ENCODE measurements at places on chromosomes 7 and 10.

DNA sequence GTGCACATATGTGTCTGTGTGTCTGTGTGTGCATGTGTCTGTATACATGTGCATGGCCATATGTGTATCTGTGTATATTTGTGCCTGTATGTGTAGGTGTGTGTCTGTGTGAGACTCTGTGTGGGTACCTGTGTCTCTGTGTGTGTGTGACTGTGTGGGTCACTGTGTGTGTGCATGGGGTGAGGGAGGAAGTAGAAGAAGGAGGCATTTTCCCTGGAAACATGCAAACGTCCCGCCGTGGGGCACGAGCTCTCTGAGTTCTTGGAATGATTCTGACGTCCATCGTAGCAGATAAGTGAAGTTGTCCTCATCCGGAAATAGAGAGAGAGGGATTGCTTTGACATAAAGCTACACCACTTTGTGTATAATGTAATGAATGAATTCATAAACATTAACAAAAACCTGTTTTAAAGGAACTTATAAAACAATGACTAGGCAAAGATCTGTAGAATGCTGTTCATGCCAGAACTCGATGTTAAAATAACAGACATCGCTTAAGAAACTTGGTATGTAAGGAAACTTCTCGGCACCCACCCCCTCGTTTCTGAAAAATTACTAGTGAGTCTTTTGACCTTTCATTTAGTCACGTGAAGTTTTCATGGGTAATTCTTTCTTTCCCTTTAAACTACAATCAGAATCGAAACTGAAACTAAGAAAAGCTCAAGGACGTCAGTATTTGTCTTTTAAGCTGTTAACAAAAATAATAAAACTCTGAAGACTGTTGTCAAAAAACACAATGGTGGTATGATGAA is 43.6 kb upstream of the KLF6 start:
- no peak for DNase-seq

- no peak for DNase-seq
Measured at GRCh38 chr10:111475720-111476119, 398.9 kb downstream of the ADRA2A start.

DNA sequence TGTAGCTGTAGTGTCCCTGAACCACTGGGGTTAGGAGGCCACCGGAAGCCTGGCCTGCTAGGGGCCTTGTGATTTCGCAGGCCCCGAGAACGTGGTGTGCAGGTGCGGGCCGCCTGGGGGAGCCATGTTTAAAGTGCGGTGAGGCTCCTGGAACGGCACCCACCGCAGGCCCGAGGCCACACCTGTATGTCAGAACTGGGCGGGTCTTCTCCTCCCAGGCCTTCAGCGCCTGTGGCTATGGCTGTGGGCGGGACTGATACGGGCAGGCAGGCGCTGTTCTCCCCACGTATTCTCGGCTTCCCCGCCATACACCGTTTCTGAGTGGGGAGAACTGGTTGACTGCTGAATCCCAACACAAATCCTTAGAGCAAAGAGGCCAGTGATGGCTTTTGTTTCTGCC is 74.8 kb downstream of the DNAJB6 start:
- DNase-seq, result no peak

DNA sequence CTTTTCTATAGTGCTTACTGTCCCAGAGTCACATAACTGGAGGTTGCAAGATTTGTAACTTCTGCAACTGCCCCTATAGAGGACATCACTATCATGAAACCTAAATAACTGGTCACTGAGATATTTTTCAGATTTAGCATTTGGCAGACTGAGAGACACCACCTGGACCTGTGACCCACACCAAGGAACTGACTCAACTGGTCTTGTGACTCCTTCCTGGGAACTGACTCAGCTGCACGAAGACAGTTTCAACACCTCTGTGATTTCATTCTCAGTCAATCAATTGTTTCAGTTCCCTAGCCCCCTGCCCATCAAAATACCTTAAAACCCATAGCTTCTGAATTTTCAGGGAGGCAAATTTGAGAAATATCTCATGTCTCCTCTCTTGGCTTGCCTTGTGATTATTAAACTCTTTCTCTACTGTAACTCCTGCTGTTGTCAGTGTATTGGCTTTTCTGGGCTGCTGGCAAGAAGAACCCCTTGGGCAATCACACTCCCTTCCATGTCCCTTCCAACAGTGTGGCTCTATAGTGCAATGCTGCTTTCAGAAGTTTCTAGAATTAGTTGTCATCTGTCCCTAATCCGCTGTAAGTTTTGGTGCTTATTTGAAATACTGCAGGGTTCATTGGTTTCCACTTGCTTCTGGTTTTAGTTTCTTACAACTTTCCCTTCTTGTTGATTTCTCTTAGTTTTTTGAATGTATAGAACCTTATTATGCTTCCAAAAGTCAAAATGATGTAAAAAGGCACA is 127.8 kb upstream of the ADCY1 start:
- no peak for DNase-seq

- no peak for DNase-seq
Measured at GRCh38 chr7:45888185-45888992, at the start of gene IGFBP1. Gene IGFBP1 (plus strand): TSS chr7:45888488. CDS start chr7:45888653, 165 bp downstream.

- DNase-seq, result no peak
Measured at GRCh38 chr7:43531700-43532099, 51.2 kb upstream of the STK17A start.

DNA sequence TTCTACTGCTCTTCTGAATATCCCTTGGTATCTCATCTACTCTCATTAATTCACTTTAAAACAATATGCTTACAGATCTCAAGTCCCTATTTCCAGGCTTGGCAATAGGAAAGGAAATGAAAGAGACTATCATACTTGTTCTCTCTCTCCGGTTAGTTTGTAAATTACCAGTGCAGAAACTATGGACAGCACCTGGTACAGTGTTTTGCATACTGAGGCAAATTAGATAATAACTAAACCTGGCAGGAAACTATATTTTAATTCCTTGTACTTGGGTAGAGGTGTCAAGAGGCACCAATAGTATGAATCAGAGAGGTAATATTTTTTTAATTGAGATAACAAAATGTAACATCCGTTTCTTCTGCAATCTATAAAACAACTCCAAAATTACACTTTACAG is 97.7 kb upstream of the TMEM196 start:
- DNase-seq, result no peak

DNA sequence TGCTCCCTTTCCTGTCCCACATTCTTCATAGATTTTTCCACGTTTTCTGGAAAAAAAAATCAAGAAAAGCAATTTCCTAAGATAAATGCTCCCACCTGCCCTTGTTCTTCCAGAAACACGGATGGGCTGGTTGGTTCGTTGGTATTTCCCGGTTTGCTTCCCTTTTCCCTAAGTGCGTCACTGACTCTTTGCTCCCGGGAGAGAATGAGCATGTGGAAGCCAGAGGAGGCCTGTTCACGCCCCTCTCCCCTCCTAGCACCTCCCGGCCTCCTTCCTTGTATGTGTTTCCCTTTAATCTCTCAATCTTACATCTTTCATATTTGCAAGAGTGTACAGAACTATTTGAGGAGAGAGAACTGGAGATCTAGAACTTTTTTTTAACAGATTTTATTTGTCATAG is 442.0 kb downstream of the GFRA1 start:
- DNase-seq, result no peak

- no peak for DNase-seq
Measured at GRCh38 chr7:48971173-48971572, 46.8 kb downstream of the CDC14C start.

DNA sequence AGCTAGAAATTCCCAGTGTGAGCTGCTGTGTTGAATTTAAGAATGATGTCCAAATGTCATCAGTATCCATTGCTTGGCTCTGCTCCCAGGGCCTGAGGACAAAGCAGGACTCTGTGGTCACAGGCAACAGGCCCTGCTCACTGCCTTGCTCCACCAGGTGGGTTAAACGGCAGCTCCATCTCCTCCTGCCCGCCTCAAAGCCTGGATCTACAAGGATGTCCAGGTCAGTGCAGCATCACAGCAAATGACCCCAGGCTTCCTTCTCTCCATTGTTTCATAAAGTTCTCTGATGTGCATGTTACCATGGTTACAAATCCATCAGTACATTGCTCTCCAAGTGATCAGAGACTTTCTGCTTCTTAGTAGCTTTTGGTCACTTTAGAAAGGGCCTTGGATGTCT is 322.0 kb upstream of the ZNF32 start:
- no peak for DNase-seq
